GM03348 (cell line): ENCODE measurements at places on chromosomes 3 and 15.

DNA sequence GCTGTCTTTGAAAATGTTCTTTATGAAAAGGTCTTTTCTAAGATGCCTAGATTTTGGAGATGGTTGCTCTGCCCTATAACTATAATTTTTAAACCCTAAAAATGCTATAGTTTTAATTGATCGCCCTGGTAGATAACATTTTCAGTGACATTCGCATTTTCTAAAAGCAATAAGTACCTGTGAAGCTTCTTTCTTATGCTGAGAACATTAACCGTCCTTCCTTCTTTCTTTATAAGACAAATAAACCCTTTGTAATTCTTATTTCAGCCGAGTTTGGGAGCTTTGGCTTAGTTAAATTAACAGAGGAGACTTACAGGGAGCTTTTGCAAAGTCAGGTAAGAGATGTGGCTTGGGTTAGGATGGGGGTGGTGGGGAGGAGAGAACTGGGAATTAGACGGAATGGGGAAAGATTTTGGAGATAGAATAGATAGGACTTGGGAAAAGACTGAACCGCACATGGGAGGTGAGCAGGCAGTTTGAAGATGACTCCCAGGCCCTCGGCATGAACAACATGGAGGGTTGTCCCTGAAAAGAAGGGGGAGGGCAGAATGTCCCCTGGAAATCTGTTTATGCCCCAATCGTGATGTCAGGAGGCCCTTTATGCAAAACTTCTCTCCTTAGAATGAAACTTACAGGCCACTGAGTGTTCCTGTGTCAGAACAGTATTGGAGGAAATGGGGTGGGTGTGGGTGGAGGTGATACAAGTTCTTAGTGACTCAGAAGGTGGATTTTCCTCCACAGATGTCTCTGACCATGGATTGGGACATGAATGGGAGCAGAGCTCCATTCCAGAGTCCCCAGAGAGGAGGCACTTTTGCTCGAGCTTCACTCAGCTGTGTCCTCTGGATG is 76.2 kb upstream of the LARS2 start:
- no peak for DNase-seq

- peak; percentile 29 for DNase-seq
Observed at GRCh38 chr3:111936967-111937366, 41.9 kb upstream of the ABHD10 start.

- DNase-seq: no peak
Observed at GRCh38 chr3:15281817-15282216, 50.6 kb downstream of the SH3BP5 start.

DNA sequence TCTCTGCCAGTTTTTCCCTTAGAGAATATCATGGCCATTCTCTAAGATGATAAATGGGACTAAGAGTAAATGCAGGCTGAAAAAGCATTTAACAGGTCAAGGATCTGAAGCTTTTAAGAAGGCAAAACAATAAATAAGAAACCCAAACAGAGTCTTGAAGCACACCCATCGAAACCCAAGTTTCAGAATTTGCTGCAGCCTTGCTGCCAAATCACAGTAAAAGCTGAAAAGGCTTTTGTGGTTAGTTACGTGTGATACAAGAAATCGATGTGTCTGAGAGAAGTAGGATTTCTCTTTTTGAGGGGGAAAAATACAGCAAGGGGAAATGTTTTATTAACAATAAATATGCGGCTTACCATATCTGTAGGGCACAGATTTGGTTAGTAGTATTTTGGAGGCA is 92.0 kb downstream of the IGF1R start:
- DNase-seq: no peak

DNA sequence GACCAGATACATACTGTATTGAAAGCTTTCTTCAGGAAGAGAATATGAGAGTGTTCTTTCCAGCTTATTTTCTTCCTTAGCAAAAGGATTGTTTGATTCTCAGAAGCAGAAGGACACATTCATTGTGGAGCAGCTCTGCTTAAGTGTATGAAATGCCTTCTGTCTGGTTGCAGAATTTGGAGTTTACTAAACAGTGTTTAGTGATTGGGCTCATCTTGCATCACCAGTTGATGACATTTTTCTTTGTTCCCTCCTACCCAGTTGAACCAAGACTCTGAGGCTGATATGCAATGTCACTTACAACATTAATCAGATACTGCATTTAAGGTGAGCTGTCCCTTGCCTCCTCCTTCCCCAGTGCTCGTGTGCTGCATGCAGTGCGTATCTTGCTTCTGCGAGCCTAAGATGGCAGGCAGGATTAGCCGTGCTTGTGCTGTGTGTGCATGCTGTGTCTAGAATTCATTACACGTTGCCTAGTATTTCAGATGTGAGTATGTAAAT is 18.4 kb downstream of the ZBTB38 start:
- DNase-seq: no peak

DNA sequence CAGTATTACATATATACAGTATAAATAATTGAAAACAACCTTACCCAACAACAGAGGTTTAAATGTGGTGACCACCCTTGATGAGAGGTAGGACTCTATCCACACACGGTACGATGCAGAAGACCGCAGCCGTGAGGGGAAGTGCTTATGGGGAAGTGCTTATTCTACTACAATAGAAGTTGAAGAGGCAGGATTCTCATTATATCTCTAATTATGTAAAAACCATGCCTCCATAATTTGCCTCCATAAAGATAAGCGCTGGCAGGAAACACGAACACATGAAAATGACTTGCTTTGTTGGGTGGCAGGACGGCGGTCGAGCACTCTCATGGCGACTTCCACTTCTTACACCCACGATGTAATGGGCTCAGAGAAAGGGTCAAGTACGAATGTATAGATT is 7.2 kb upstream of the MUC13 start:
- DNase-seq: no peak

GRCh38 chr3:170425491-170426239 is 7.0 kb downstream of the CLDN11 start:
- DNase-seq: no peak

GRCh38 chr3:81375921-81376320 is 385.5 kb downstream of the GBE1 start:
- DNase-seq: no peak

- no peak for DNase-seq
Observed at GRCh38 chr3:194691481-194692283, 6.0 kb downstream of the FAM43A start.

DNA sequence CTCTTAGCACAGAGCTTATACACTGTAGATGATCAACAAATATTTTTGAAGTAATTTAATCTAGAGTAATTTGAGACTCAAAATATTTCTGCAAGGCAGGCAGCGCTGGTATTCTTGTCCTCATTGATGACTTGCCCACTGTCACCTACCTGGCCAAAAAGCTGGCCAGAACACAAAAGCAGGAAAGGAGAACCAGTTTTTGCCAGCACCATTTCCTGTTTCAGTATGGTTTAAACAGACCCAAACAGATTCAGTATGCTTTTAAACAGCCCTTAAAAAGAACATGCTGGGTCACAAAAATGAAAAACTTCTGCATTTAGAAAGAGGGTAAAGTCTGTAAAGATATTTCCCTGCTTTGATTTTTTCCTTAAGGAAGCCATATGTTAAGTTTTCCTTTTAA is 42.3 kb upstream of the ZNF280D start:
- DNase-seq: no peak

DNA sequence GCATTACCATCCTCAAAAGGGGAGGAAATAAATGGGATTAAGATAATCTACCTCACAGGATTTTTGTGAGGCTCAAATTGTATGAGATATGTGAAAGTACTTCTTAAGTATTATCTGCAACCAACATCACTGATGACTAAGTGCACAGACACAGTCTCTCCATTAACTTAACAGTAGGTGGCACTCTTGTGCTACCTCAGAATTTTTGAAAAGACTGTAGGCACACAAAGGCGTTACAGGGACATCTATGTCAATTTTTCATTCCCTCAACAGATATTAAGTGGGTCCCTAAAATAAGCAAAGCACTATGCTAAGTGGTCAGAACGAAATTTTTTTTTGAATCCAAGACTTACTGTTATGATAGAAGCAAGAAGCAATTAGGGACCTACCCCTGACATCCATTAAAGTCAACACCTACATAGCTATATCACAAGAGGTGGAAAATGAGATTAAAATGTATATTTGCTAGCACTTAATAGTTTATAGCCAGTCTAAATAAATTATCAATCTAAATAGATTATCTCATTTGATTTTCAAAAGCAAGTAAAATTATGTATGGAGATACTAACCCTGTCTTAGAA is 52.9 kb downstream of the RYK start:
- peak; percentile 82 for DNase-seq

GRCh38 chr3:71692139-71692538 is 33.1 kb downstream of the EIF4E3 start:
- DNase-seq: no peak
